Mammary epithelial cell (primary cell): ENCODE measurements at places on chromosomes 16 and 17. TPM values are rescaled to one million over a fixed set of nuclear protein-coding genes. Genes with fewer than 3 reads are reported as not detected.

DNA sequence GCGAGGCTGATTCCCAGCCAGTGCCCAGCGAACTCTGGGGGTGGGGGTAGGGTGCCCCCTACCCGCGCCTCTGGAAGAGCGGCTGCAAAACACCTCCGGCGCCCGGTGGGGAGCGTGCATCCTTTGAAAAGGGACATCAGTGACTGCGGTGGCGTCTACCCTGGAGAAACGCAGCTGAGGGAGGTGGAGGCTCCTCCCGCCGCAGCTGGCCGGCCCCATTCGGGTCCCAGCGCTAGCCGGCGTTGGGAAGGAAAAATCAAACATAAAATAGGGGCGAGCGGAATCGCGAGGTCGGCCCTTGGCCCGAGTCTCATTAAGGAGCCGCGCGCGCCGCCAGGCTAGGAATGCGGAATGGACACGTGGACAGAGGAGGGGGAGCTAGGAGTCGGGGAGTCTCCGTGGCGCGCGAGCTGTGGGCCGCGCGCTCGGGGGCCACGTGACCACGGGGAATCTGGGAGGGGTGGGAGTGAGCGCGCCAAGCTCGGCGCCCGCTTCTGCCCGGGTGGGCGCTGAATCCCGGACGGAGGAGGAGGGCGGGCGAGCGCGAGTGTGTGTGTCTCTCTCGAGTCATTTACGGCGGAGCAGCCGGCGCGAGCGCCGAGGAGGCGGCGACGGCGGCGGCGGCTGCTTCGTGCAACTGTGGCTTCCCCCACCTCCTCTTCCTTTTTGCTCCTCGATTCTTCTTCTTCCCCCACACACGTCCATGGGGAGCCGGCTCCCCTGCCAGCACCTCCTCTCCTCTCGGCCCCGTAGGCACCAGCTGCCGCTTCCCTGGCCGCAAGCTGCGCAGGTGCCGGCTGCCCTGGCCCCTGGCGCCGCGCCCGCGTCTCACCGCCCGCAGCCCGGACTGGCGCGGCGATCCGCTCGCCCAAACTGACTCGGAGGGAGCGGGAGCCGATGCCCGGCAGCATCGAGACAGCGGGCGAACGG, at the start of gene TMEM132E:
TMEM132E (plus strand) TSS at position 566 of the 930 bp plus-strand sequence. CDS start 1,495 bp downstream, outside the sequence.
- peak; percentile 4 for DNase-seq

- no peak for DNase-seq
Observed at GRCh38 chr17:77326636-77327035, 185.9 kb downstream of the SEC14L1 start.

DNA sequence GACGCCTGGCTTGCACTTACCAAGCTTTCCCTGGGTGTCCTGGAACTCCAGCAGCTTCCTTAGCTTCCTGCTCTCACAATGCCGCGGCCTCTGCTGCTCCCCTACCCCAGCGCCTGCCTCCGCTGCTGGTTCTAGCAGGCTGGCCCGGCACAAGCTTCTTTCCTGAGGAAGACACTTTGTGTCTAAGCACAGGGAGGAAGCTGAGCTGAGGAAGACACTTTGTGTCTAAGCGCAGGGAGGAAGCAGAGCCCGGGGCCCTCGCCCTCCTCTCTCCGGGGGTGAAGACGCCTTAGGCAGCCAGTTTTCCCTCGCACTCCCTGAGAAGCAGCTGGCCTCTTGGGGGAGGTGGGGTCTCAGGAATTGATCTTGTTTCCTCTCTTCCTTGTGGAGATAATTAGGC, 64.9 kb downstream of the PLD6 start:
- DNase-seq = no peak

HOXB7 gene
- not detected in 2 replicates for total RNA-seq

- no peak for DNase-seq
Observed at GRCh38 chr16:17532338-17532995, 61.7 kb upstream of the XYLT1 start.

- DNase-seq = peak; percentile 49
Observed at GRCh38 chr17:37770631-37771518, 26.0 kb upstream of the HNF1B start.

- DNase-seq = peak; percentile 85
Observed at GRCh38 chr16:10205688-10206087, 23.5 kb upstream of the GRIN2A start.

- no peak for DNase-seq
Observed at GRCh38 chr16:11402051-11402744, 56.9 kb downstream of the RMI2 start.

DNA sequence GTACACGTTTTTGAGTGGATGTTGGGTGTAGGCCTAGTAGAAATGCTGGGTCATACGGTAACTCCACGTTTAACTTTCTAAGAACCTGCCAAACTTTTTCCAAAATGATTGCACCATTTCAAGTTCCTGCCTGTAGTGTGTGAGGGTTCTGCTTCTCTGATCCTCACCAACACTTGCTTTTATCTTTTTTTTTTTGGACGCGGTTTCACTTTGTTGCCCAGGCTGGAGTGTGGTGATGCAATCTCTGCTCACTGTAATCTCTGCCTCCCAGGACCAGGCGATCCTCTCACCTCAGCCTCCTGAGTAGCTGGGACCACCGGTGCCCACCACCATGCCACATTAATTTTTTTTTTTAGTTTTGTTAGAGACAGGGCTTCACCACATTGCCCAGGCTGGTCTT, 23.5 kb downstream of the ZNF750 start:
- DNase-seq = no peak

SEPTIN1 gene
- total RNA-seq = 2.0 and 3.4 TPM in 2 replicates

DNA sequence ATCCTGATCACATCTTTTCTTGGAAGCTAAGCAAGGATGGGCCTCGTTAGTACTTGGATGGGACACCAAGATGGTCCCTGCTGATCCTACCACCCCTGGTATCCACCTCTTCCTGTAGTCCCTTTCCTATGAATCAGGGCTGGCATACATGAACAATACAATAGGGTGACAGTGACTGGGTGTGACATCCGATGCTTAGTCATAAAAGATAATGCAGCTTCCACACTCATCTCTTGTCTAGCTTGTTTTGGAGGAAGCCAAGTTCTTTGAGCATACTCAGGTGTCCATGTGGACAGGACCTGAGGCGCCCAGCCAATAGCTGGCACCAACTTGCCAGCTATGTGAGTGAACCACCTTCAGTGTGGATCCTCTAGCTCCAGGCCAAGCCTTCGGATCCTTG, 62.5 kb upstream of the NFAT5 start:
- no peak for DNase-seq

DNA sequence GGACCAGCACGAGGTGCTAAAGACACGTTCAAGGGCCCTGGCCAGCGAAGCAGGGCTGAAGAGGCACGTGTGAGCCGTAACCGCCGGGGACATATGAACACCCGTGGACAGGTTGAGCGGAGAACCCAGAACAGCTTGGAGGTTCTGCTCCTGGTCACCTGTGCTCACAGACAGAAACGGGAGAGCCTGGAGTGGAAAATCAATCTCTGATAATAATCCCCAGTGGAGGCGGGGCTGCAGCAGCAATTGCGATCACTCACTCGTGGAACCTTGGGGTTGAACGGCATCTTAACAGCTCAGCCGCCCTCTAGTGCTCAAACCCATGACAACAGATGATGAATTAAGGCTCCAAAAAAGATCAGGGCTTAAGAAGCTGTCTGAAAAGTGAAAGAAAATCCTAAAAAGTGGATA, 25.6 kb downstream of the WIPI1 start:
- DNase-seq = no peak

GRCh38 chr16:1950559-1950958, 3.9 kb downstream of the RPL3L start:
- DNase-seq = no peak

DNA sequence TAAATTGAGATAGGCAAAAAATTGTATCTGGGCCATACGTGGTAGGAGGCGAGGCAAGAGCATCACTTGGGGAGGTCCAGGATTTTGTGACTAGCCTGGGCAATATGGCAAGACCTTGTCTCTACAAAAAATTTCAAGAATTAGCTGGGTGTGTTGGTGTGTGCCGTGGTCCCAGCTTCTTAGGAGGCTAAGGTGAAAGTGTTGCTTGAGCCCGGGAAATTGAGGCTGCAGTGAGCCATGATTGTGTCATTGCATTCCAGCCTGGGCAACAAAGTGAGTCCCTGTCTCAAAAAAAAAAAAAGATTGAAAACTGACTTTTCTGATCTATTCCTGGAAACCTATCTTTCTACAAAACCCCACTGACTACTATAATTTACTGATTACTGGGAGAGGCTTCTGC, 26.7 kb downstream of the CDK12 start:
- DNase-seq = peak; percentile 35

GRCh38 chr17:9905902-9906301, 831 bp upstream of the RCVRN start:
- DNase-seq = no peak

GRCh38 chr17:66730461-66730923, 104.4 kb upstream of the CACNG5 start:
- no peak for DNase-seq

- DNase-seq = no peak
Observed at GRCh38 chr17:32628271-32629044, 141.7 kb downstream of the CDK5R1 start.

GRCh38 chr17:75739174-75739573, 17.9 kb downstream of the ITGB4 start:
- no peak for DNase-seq

KRTAP4-9 gene
- not detected in 2 replicates for total RNA-seq

SMIM5 gene
- total RNA-seq = not detected in 2 replicates

MYCBPAP gene
- total RNA-seq = 0.50 TPM

- no peak for DNase-seq
Observed at GRCh38 chr16:80294172-80294571, 246.6 kb upstream of the DYNLRB2 start.

- no peak for DNase-seq
Observed at GRCh38 chr16:78325468-78326352, 226.3 kb downstream of the WWOX start.

ASPA gene
- total RNA-seq = 0.33 TPM

DNA sequence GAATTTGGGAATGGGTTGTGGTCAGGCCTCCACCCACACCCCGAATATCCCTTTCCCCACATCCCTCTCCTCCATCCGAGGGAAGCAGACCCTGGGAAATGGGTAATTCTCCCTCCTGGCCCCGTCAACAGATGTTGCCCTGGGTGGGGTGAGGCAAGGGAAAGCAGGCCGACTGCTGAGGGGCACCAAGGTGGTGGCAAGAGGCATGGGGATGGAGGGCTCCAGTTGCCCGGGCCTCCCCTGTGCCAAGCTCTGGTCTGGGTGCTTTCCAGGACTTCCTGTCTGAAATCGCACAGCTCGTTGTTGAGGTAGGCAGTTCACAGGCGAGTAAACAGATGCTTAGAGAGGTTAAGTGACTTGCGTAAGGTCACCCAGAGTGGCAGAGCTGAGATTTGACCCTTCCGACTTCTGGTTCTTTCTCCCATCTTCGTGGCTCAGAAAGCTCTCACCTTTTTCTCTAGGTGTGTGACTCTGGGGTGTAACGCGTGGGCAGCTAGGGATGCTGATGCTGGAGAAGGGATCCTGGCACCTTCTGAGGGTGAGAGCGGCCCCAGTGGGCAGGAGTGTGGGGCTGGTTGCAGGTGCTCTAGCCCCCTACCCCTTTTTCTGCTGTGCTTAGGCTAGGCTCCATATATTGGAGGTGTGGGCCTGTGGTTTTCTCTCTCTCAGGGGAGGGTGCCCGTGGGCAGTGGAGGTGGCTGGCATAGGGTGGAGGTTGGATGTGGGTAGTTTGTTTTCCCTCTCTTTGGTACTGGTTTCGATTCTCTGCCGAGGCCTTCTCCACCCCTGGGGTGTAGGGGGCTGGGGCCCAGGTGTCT, 17.2 kb downstream of the RARA start:
- no peak for DNase-seq

- DNase-seq = peak; percentile 22
Observed at GRCh38 chr17:45852535-45853297, 8.0 kb downstream of the SPPL2C start.

- no peak for DNase-seq
Observed at GRCh38 chr17:81470944-81471817, 41.4 kb downstream of the ACTG1 start.

DNA sequence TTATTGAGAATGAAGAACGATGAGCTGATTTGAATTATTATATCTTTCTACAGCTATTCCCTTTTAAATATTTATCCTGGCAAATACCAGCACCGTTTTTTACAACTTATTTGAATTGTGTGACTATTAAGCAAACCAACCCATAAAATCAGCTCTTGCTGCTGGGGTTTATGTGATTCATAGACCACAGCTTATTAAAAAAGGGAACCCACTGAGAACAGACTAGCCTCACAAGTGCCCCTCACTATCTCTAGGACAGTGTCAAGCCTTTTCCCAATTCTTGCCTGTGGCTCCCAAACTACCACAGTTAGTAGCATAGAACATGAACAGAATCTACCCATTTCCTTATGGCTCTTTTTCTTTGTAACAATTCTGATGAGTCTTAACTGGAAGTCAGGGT, 6.1 kb upstream of the LIG3 start:
- no peak for DNase-seq

GRCh38 chr16:84277244-84277823, 17.3 kb upstream of the WFDC1 start:
- peak; percentile 8 for DNase-seq

GRCh38 chr17:4968486-4969046, 949 bp upstream of the SPAG7 start:
- peak; percentile 37 for DNase-seq
